ENCODE measurements at places on chromosomes 6 and 20. TPM values are rescaled to one million over a fixed set of nuclear protein-coding genes. Genes with fewer than 3 reads are reported as not detected.

DNA sequence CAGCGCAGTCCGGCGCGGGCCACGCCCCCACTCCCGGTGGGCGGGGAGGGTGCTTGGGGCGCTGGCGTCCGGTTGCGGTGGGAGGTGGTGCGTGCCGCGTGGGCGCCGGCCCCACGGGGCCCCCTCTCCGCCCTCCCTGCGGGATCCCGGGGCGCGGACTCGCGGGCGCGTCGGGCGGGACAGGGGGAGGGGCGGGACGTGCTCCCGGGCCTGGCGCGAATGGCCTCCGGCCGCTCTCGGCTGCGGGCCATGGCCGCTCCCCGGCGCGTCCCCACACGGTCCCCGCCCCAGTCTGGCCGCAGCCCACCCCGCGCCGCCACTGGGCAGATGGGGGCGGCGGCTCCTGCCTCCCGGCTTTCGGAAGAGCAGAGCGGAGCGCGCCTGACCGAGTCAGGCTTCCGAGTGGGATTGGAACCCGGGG lies 771 bp upstream of the PPP1R3G start:
- DNase-seq = no peak

- DNase-seq = no peak
Measured at GRCh38 chr20:36173451-36173933, 19.0 kb downstream of the EPB41L1 start.

DNA sequence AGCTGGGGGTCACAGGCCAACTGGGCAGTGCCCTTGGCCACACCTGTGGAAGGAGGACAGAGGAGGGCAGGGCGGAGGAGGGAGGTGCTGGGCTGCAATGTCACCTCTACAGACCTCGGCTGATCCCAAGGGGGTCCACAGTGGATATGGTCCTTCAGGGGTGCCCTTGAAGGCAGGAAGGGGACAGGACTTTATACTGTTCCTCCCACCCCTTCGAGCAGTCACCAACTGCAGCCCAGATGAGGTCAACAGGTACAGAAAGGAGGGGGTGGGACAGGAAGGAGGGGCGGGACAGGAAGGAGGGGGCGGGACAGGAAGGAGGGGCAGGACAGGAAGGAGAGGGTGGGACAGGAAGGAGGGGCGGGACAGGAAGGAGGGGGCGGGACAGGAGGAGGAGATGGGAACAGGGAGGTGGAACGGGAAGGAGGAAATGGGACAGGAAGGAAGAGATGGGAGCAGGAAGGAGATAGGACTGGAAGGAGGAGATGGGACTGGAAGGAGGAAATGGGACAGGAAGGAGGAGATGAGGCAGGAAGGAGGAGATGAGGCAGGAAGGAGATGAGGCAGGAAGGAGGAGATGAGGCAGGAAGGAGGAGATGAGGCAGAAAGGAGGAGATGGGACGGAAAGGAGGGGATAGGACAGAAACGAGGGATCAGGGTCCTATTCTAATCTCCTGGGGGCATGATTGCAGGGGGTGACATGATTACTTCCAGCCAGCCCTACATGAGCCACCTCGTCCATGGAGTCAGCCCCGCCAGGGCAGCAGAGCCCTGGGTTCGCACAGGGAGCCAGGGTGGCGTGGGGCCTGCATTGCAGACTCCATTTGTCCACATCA lies 19.4 kb upstream of the MRGBP start:
- DNase-seq = no peak

DNA sequence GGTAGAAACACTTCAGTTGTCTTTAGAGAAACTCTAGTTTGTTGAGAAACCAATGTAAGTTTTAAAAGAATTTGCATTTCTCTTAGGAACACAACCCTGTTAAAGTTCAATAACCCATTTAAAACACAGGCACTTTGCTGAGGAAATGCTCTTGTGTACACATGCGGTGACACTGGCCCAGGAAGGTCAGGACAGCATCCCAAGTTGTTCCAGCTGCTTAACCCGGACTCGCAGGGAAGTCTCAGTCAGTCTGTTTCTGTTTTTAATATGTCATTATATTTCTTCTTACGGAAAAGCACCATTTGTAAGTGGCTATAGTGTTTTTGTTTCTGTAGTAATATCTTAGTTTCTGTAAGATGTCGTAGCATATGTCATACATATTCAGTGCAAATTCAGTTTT lies 36.9 kb downstream of the RIN2 start:
- DNase-seq = no peak

GRCh38 chr6:132814716-132815570 lies 574 bp downstream of the RPS12 start:
- DNase-seq = peak; percentile 19

Gene CNKSR3
- total RNA-seq = not detected

Gene CENPQ
- 1.5 TPM for total RNA-seq

Gene BNIP5
- not detected for total RNA-seq

Gene CRISP3
- total RNA-seq = not detected

Gene XPO5
- total RNA-seq = 47.6 TPM

Gene TINAG
- not detected for total RNA-seq

Gene DDO
- 0.50 TPM for total RNA-seq

Gene RIPPLY2
- not detected for total RNA-seq

Gene MEP1A
- total RNA-seq = not detected

DNA sequence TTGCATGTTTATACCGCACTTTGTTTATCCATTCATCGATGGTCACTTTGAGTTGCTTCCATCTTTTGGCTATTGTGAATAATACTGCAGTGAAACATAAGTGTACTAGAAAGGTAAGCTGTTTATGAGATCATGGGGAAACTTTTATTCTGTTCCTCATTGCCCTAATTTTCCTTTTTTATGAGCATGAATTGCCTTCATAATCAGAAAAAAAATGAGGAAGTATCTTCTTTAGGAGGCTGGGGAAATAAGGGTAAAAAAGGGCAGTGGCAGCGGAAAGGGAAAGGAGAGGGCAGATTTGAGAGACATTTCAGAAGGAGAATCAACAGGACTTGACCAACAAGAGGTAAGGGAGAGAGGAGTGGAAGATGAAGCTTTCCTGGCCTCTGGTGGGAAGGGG lies 14.3 kb upstream of the SERINC3 start:
- no peak for DNase-seq

Gene WFDC8
- total RNA-seq = not detected

DNA sequence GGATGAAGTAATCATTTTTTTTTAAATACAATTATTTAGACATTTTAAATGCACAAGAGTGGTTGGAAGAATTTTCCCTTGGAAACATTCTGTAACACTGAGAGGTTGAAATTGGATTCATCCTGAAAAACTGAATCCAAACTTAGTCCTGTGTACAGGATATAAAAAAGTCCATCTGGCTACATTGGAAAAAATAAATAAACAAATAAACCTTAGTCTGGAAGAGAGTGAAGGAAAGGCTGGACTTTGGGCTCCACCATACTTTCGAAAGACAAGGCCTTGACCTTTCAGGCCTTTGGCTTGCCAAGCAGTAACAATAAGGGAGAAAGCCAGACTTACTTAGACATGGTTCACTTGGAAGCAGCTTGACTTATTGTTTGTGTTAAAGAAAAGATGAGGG lies 664.3 kb downstream of the TENT5A start:
- no peak for DNase-seq

Gene ZBTB46
- 1.1 TPM for total RNA-seq

Gene ZKSCAN4
- total RNA-seq = 1.6 TPM

GRCh38 chr6:14635934-14636591 lies 518.5 kb downstream of the CD83 start:
- no peak for DNase-seq

Gene ALDH8A1
- 0.75 TPM for total RNA-seq

Gene POFUT1
- 14.5 TPM for total RNA-seq

DNA sequence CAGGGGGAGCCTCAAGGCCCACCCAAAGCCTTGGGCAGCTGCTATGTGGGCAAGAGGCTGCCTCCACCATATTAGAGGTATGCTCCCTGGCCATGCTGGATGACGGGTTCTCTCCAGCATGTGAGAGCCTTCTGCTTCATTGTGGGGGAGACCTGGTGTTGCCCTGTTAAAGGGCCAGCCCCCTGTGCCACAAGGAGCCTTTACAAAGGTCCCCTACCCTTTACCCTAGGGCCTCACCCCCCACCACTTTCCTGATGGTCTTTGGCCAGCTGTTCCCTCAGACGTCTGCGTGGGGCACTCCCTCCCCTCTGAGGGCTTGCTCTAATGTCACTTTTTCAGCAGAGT lies 5.2 kb downstream of the ADIG start:
- no peak for DNase-seq

- no peak for DNase-seq
Measured at GRCh38 chr6:21900730-21901129, 307.2 kb downstream of the SOX4 start.

GRCh38 chr6:37690964-37691735 lies 6.5 kb downstream of the MDGA1 start:
- no peak for DNase-seq

DNA sequence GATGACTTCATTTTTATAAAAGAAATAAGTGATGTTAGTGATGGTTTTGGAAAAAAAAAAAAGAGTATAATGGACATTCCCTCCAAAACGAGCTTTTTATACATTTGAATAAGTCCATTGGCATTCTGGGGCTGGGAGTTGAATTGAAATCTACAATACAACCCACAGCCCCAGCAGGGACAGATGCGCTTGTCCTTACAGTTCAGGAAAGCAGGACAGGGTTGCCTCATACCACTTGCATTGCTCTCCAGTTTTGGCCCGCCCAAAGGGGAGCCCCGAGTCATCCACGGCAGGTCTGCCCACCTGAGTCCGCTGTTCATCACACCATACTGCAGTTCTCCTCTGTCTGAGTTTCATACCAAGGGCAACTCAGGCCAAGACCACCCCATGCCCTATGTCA lies 46.2 kb downstream of the VAPB start:
- no peak for DNase-seq

Measured in natural killer cell (primary cell).